Activated CD8-positive, alpha-beta memory T cell treated with anti-CD3 and anti-CD28 coated beads for 48 hours (primary cell): ENCODE measurements at places on chromosomes 1 and 21.
A peak's percentile ranks its signal among the peaks of the same experiment; 100 is the strongest.

GRCh38 chr1:41171266-41171874 is 70.7 kb downstream of the SCMH1 start:
- no peak for DNase-seq

DNA sequence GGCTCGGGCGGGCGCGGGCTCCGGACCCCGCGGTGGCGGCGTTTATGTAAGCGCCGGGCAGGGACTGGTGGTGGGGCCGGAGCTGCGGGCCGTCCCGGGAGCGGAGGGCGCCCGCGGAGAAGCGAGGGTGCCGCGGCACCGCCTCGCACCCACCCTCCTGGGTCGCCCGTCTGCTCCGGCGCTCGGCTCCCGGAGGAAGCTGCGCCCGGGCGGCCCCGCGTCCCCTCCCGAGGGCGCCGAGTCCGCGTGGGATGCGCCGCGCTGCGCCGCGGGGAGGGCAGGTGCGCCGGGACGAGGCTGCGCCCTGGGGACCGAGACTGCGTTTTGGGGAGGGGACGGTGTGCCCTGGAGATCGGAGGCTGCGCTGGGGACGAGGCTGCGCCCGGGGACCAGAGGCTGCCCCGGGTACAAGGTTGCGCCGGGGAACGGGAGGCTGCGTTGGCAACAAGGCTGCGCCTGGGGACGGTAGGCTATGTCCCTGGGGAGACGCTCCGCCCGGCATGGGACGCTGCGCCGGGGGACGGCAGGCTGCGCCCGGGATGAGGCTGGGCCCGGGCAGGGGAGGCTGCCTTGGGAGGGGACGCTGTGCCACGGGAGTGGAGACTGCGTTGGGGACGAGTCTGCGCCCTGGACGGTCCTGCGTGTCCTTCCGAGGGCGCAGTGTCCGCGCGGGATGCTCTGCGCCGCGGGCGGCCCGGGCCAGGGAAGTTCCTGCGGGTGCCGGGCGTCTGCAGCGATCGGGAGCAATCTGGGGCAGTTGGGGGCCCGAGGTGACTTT is 627 bp downstream of the ADARB1 start:
- no peak for DNase-seq

GRCh38 chr1:29706936-29707335 is 470.6 kb downstream of the PTPRU start:
- DNase-seq = no peak

DNA sequence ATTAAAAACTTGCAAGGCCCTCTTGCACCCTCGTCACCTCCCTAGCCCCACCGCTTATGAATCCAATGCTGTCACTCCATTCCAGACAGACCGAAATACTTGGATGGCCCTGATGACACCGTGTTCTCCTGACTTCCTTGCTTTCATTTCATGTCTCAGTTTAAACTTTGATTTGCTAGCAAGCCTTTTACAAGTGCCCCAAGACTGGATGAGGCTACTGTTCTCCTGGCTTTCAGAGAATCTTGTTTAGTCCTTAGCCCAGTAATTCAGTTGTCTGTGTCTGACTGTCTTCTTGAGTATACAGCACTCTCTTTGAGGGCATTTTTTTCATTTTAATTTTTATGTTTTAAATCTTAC is 824 bp upstream of the IFI44L start:
- no peak for DNase-seq

GRCh38 chr1:199780948-199781670 is 246.4 kb upstream of the NR5A2 start:
- no peak for DNase-seq

- no peak for DNase-seq
These were observed 6.8 kb downstream of the KCNC4 start for GRCh38 chr1:110216844-110217444.

- DNase-seq = no peak
These were observed 6.3 kb downstream of the PRCC start for GRCh38 chr1:156773607-156774006.

GRCh38 chr1:35854989-35855700 is 27.9 kb upstream of the AGO1 start:
- no peak for DNase-seq

GRCh38 chr1:6423321-6423999 is 1.1 kb upstream of the ESPN start:
- peak; percentile 52 for DNase-seq

GRCh38 chr1:218728898-218729565 is 383.9 kb downstream of the TGFB2 start:
- DNase-seq = no peak

GRCh38 chr21:42542196-42542595 is 28.5 kb downstream of the SLC37A1 start:
- no peak for DNase-seq

GRCh38 chr1:25505656-25506385 is 37.6 kb upstream of the LDLRAP1 start:
- no peak for DNase-seq

- DNase-seq = no peak
These were observed 601 bp downstream of the CEPT1 start for GRCh38 chr1:111140680-111140967.

- no peak for DNase-seq
These were observed 2.9 kb downstream of the RRP1B start for GRCh38 chr21:43662286-43662685.

- no peak for DNase-seq
These were observed 1.5 kb upstream of the GPR137B start for GRCh38 chr1:236140705-236141446.

GRCh38 chr1:14113841-14114567 is 414.0 kb downstream of the PRDM2 start:
- DNase-seq = no peak

- DNase-seq = no peak
These were observed at the start of gene CAMK1G for GRCh38 chr1:209583408-209583807. TSS of gene CAMK1G (plus strand) at chr1:209583714. CDS start at chr1:209594984, 11,270 bp downstream.

DNA sequence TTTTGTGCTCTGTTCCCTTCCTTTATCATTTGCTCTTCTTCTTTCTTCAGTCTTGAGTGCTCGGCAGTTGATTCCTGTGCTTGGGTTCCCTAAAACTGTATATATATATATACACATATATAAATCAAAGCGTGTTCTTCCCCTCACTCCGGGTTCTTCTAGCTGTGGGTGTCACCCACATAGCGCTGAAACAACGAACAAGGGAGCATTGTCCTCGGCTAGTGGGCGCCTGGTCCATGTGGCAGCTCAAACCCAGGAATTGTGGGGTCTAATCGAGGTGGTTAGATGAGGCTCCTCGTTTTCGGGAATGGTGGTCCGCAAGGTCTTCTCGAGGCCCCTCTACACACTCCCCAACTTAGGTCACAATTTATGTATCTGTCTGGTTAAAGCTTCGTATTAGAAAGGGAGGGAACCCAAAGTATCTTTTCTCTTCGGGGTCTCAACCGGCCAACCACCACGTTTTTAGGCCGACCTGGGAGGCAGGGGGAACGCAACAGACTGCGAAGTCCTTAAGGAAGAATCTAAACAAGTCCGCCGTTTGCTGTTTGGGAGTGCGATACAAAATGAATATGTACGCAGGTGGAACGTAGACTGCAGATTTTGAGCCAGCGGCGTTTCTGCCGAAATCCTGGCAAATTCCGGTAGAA is 504 bp upstream of the SDHC start:
- DNase-seq = no peak

DNA sequence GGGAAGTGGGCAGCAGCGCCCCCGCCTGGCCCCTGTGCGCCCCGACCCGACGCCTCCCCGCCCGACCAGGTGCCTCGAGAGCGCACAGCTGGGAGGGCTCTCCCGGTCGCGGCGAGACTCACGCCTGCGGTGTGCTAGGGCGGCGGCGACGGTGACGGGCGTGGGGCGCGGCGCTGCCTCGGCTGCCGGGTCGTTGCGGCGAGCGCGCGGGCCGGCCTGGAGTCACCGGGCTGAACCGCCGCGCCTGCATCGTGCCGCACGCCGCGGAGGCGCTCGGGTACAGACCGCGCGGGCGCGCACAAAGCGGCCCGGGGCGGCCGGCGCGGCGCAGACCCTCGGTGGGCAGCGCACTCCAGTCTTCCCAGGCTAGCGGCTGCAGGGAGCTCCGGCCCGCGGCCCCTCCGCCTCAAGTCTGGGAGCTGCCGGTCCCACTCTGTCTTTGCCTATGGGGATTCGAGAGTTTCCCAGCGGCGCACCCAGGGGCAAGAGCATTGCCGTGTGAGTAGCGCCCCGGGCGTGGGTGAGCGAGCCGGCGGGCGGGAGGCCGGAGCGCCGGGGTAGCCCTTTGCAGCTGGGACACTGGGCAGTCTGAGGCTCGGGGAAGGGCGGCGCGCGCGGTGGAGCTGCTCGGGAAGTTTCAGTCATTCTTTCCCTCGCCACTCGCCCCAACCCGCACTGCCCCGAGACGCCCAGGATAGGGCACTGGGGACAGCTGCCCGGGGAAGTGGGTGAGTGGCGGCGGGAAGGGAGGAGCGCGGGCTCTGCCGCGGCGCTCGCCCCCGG is at the start of gene SLC35F3:
SLC35F3 (plus strand) TSS at position 44 of the 783 bp plus-strand sequence.
- DNase-seq = no peak

DNA sequence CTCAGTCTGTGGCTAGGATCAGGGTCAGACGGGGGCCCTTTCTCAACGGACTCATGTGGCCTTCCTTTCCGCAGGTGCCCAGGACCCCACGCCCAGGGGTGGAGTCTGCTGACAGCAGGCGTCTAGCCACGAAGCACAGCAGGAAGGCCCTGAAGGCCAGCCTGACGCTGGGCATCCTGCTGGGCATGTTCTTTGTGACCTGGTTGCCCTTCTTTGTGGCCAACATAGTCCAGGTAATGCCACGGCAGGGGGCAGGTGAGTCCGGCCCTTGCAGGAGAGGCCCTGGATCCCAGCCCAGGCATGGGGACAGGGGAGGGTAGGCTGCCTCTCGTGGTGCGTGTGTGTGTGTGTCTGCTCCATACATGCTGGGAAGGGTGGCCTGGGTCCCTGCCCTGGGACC is 13.8 kb downstream of the HTR6 start:
- DNase-seq = no peak

GRCh38 chr1:178704833-178705232 is 20.2 kb upstream of the RALGPS2 start:
- no peak for DNase-seq

- DNase-seq = no peak
These were observed 213.8 kb downstream of the HHIPL2 start for GRCh38 chr1:222334026-222334680.

- DNase-seq = no peak
These were observed 452.6 kb upstream of the CAMK1G start for GRCh38 chr1:209130886-209131285.

- DNase-seq = no peak
These were observed 40.5 kb upstream of the ITPKB start for GRCh38 chr1:226779561-226779960.

DNA sequence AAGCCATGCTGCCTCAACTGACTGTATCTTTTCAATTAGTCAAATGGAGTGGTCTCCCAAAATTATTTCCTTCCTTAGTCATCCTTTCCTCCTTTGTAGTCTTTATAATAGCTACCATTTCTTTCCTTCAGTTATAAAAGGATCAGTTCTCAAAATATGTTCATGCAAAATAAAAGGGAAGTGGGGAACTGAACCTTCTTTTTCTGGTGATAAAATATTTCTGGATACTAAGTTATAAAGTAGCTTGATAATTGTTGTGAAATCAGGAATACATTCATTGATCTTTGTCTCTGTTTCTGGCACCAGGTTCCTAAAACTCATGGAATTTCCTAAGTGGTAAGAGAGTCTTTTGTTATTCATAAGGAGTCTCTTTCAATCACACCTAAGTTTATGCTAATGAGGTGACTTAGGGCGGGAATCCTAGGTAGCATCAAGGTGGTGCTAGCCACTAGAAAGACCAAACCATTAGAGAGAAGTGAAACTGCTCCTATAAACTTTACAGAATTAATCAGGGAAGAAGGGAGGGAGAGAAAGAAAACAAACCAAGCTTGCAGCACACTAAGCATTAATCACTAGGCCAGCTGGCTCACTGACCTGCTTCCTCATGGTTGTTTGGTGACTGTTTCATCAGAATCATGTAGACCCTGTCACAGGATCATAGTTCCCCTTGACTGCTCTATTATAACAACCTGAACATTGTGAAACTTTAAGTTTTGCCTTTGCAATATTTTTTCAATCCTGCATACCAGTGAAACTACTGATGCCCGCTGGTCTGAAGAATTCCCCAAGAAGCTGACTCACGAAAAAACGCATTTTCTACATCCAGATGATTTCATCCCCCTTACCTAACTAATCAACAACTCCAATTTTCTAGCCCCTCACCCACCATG is 161.6 kb upstream of the PTBP2 start:
- no peak for DNase-seq

DNA sequence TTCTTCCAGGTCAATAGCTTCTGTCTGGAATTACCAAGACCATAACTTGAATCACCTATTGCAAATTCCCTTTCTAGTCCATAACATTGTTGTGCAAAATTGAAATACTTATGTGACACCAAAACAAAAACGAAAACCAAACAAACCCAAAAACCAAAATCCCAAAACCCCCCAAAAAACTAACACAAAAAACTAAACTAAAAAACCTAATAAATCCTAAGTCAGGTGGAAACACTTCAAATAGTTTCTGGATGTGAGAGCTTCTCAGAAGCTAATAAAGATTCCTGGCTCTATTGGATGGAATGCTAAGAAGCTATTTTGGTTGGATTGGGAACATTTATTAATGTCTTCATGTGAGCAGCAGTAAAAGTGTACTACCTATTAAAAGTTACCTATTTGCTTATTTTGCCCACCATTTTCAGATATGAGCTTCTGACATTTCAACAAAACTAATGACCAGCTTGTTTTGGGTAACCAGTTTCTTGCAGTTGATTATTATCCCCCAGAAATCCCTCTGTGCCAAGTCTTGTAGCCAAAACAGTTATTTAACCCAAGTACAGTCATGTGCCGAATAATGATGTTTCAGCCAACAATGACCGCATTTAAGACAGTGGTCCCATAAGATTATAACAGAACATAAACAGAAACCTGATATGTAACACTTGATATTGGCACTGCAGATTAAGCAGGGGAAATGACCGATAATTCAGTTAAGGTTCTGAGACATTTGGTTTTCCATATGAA is 76.4 kb downstream of the LTN1 start:
- no peak for DNase-seq

- no peak for DNase-seq
These were observed 40.0 kb upstream of the EPS15 start for GRCh38 chr1:51559064-51559500.

DNA sequence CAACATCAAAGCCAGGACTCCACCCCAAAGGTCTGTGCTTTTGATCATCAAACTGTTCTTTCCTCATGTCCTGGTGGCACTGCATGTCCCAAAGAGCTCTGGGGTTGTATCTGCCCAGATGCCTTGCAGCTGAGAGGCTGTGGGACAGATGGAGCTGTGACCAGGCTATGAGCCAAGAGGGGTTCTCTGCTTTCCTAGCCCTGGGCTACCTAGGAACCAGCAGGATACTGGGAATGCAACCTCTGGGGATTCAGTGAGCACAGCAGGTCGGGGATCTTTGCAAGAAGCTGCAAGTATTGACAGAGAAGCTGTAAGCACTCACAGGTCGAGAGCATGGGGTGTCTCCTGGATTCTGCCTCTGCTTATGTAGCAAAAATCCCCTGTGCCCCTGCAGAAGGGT is 186.6 kb downstream of the GRIK3 start:
- no peak for DNase-seq

- no peak for DNase-seq
These were observed 30.3 kb downstream of the DENND1B start for GRCh38 chr1:197744979-197745378.
